Stimulated activated memory B cell treated with anti-CD40 and anti-IgM and Interleukin-4, amounts not matched to agents 10 μg/mL and 1 μg/mL and 100 μg/mL, for 72 hours (primary cell): ENCODE measurements at places on chromosomes 5 and 9.

GRCh38 chr9:70352356-70352755, 62.1 kb downstream of the KLF9 start:
- ATAC-seq = no peak

GRCh38 chr5:137148159-137148558, 351.0 kb downstream of the SPOCK1 start:
- ATAC-seq = no peak

DNA sequence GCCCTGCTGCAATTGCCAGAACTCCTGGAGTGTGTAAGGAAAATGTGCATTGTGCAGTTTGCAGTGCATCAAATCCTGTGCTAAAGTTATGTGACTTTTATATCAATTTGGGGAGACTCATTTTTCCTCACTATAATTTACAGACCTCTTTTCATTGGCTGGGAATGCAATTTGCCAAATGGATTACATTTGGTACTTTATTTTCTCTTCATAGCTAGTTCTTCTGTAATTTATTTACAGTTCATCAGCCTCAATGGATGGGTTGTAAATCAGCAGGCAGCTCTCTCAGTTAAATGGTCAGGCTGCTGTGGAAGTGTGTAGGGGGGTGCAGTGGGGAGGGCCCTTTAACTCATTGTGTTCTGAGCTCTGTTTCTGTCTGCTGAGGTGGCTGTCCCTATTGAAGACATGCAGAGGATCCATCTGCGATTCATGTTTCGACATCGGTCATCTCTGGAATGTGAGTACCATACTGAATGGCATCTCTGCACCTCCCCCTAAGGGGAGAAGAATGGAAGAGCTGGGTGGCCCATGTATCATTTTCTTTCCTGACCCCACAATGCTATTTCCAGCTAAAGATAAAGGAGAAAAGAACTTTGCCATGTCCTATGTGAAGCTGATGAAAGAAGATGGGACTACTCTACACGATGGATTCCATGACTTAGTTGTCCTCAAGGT, 74.6 kb downstream of the DOCK2 start:
- no peak for ATAC-seq

- no peak for ATAC-seq
Observed at GRCh38 chr5:174547814-174548213, 176.6 kb upstream of the MSX2 start.

DNA sequence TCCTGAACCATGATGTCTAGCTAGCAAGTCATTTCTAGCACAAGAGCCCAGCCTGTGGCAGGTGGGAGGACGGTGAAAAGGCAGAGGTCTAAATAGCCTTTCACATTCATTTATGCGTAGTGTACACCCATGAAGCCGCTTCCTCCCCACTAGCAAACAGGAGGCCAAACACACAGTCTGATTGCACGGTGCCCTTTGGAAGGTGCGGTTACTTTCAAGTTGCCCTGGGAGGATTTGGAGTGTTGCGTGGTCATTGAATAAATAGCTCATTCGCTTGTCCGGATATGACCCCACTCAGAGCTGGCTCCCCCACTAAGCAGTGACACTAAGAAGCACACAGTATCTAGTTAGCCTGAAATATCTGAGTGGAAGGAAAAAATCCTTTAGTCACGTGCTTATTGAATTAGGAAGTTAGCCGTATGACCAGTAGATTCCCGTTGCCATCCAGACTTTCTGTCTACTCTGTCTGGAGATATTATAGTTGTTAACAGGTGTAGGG, 664 bp upstream of the ARSB start:
- ATAC-seq = peak; percentile 81

GRCh38 chr5:1763548-1763911, 36.1 kb downstream of the MRPL36 start:
- no peak for ATAC-seq

DNA sequence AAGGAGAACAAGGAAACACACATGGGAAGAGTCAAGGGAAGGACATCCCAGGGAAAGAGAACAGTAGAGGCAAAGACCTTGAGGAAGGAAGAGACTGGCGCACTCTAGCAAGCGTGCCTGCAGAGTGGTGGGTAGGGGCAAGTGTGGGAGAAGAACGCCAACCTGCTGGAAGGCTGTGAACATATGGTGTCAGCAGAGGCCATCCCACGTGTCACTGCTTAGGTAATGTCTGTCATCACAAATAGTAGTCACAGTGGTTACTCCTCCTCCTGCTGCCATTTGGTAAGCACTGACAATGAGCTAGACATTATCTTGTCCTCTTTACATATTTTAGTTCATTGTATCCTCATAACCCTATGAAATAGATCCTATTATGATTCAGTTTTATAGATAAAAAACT, 206.4 kb upstream of the TRIM32 start:
- ATAC-seq = no peak

- ATAC-seq = no peak
Observed at GRCh38 chr9:124623966-124624734, 117.0 kb upstream of the NR5A1 start.

GRCh38 chr9:118269623-118270022, 565.4 kb downstream of the TLR4 start:
- ATAC-seq = no peak

- ATAC-seq = no peak
Observed at GRCh38 chr9:11713077-11713476, 980.1 kb upstream of the TYRP1 start.

DNA sequence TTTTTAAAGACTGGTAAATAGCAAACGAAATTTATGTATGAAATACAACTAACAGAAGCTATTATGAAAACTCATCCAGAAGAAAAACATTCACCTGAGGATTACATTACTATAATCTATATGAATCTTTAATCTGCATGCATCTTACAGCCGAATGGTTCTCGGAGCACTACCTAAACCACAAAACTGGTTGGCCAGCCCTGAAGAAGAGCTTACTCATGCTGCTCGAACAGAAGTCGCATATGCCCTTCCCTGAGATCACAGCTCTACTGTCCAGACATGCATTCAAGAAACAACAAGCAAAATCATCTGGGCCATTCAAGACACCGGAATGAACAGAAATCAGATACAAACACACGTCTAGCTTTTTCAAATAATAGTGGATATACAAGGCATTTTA, 931.0 kb upstream of the DMAC1 start:
- no peak for ATAC-seq

DNA sequence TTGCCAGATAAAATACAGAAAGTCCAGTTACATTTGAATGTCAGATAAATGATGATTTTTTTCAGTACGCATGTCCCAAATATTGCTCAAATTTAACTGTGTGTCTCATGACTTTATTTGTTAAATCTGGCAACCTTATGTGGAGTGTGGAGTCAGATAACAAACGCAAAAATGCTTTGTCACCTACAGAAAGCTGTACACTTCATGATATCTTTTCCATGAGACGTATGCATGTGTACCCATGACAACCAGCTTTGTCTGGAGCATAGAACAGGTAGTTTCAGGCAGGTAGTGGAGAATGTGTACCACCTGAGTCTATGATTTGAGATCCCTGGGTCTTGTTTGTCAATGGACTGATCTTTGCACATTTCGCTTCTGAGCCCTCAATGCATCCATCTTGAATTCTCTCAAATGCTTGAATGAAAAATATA, 105.5 kb upstream of the CPEB4 start:
- no peak for ATAC-seq

DNA sequence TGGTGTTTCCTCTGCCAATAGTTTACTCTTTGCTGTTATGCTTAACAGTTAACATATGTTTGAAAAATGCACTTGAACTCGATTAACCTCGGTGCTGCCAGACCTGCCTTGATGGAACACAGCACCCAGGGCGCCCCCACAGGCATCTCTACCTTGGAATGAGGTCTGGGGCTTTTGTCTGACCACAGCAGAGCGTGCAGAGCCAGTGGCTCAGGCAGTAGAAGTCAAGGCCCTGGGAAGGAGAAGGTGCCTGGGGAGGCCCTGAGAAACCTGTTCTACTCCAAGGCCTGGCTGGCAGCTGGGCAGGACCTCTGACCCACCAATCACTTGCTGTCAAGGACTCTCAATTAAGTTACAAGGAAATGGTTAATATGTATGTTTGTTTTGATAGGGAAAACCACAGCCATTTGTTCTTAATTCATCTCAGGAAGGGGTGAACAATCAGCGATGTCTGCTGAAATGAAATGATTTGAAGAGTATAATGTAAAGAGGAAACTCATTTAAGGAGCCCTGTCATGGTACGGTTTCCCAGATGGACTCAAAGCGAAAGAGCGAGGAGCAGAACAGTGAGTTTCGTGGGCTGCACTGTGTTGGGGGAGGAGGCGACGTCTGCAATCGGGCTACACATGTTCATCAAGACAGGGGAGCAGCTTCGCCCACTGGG, 21.9 kb downstream of the MACROH2A1 start:
- ATAC-seq = peak; percentile 71

DNA sequence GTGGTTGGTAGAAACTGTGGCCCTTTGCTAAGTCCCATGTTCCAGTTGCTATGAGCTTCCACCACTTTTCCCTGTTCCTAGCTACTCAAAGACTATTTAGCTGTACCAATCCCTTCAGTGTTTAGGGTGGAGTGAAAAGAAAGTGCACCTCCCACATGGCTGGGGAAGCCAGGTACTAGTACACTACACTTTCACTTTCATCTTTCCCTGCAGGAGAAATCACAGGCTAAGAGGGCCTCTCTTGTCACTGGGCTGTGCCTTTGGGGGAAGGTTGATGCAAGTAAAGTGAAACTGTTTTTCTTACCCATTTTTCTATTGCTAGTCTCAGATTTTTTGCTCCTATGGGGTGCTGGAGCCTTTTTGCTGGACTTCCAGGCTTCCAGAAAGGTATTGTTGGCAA, 33.5 kb upstream of the CKS2 start:
- ATAC-seq = no peak

- ATAC-seq = no peak
Observed at GRCh38 chr9:105663914-105664313, 1.7 kb downstream of the TAL2 start.

- ATAC-seq = no peak
Observed at GRCh38 chr5:151079838-151080612, 809 bp downstream of the TNIP1 start.

GRCh38 chr5:132222649-132223038, 5.0 kb downstream of the P4HA2 start:
- ATAC-seq = peak; percentile 92

DNA sequence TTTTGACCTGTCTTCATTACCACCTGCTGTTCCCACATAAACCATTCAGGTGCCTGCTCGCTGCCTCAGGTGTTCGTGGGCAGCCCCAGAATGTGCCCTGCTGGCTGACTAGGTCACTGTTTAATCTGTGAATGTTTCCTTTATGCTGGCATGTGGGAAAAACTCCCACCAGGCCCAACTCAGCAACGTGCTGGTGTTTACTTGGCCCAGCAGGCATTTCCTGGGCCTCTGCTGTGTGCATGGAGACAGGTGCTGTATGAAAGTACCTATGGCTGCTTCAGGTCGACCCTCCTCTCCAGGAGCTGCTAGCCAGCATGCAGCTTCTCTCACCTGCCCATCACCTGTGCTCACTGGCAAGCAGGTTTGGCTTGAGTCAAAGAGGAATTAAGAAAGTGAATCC, 65.8 kb downstream of the RAD23B start:
- ATAC-seq = no peak

GRCh38 chr5:174312641-174313040, 267.1 kb downstream of the NSG2 start:
- ATAC-seq = no peak

- ATAC-seq = no peak
Observed at GRCh38 chr9:105861972-105862371, 167.6 kb downstream of the TMEM38B start.

- ATAC-seq = no peak
Observed at GRCh38 chr5:56506211-56506965, 273.3 kb upstream of the ANKRD55 start.

DNA sequence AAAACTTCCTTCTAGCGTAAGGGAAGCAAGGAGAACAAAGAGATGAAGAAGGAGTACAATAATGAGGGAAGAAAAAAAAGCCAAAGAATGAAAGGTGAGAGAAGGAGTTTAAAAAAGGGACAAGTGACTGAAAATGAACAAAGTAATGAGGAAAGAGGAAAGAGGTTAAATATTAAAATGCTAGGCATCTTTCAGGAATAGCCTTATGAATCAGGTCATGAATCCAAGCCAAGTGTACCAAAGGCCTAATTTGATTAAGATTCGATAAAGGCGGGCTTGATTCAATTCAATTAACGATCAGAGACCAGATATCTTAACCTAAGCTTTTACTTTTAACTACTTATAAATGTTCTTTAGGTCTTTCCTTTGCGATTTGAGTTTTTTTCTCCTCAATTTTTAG, 141.8 kb upstream of the GNA14 start:
- ATAC-seq = no peak

- no peak for ATAC-seq
Observed at GRCh38 chr5:143216211-143216610, 187.3 kb downstream of the NR3C1 start.

DNA sequence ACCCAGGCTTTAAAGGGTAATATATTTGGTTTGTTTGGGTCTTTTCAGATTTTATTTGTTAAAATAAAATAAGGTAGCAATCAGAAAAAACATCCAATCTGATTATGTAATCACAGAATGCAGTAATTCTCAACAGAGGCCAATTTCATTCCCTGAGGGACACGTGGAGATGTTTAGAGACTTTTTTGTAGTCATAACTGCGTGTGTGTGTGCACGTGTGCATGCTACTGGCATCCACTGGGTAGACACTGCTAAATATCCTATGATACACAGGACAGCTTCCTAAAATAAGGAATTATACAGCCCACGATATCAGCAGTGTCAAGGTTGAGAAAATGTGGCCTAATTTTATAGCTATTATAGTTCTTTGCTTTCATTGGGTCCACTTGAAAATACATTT, 180.8 kb upstream of the KLF9 start:
- no peak for ATAC-seq

DNA sequence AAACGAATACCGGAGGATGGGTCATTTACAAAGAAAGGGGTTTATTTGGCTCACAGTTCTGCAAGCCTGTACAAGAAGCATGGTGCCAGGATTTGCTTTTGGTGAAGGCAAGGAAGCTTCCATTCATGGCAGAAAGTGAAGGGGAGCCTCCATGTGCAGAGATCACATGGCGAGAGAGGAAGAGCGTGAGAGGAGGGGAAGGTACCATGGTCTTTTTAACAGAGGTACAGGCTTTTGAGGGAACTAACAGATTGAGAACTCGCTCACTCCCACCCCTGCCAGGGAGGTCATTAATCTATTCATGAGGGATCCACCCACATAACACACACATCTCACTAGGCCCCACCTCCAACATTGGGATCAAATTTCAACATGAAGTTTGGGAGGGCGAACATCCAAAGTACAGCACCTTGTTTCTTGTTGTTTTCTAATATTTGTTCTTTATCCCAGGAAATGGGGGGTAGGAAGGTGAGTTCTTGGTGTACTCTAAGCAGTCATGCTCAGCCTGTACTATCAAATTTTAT, 18.5 kb downstream of the TMC1 start:
- ATAC-seq = no peak

DNA sequence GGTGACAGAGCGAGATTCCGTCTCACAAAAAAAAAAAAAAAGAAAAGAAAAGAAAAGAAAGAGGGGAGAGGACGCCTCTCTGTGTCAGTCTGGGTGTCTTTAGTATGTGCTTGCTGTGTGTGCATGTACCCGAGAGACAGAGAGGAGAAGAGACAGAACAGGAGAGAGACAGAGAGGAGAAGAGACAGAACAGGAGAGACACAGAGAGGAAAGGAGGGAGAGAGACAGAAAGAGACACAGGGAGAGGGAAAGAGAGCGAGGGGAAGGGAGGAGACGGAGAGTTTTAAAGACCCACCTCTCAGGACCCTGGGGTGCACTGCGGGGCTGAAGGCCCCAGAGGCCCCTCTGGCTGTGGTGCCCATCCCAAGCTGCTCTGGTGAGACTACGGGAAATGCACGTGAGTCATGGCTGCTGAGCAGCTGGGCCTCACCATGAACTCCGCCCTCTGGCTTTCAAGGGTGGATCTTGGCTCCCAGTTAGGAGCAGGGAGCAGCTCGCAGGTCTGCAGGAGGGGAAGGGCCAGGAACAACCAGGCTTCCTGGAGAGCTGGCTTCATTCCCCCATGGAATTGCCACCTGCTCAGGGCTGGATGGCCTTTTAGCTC, 7.9 kb downstream of the SLC6A3 start:
- no peak for ATAC-seq
